ENCODE measurements at places on chromosomes 2 and 18.

DNA sequence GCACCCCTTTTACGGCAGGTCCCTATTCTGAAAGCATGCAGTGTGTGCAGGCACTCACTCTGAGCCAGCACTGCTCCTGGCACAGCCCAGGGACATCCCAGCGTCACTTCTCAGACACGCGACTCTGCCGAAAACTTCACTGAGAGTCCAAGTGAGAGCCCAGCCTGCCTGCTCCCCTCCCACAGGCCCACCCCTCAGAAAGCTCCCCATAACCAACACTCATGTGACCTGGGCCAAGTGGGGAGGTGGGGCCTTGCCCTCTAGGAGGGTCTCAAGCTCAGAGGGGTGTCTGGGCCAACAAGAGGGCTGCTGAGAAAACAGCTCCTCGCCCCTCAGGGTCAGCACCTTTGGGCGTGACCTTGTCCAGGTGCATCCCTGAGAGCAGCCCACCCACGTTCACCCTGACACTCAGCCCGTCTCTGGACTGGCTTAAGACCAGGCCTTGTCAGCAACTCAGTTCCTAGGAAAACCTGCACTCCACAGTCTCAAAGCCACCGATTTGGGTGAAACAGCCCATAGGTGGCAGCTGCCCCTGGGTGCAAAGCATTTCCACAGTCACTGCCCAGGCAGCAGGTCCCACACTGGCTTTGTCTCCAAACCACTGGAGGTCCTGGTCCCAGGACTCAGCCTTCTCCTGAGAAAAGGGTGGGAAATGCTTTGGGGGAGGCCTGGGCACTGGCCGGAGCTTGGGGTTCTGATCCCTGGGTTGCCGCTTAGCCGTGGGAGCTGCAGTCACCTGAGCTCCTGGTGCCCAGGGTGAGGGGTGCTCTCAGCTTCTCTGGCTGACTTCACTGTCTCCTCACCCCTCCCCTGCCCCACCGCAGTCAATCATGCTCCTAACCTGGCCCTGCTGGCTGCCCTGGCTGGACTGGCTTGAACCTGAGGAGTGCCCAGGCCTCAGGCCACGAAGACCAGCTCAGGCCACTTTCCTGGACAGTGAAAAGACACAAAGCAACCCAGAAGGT, 209.6 kb downstream of the HDAC4 start:
- DNase-seq: no peak

DNA sequence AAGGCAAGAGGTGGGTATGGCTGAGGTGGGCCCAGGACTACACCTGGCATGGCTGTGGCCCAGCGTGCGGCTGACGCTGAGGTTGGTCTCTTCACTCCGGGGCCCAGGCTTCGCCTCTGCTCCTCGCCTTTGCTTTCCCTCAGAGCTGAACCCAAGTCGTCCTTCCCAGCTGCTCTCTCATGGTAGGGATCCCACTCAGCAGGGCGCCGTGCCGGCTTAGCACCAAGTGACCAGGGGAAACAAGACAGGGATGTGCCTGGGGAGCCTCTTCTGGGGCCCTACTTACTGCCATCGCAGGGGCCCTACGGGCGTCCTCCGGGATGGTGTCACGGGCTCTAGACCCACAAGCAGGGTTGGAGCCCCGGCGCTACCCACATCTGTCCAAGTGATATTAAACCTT, 138.1 kb upstream of the ALKAL2 start:
- no peak for DNase-seq

- no peak for DNase-seq
These were observed 5.6 kb upstream of the ATOH8 start for GRCh38 chr2:85748039-85748734.

- no peak for DNase-seq
These were observed 3.3 kb upstream of the POU3F3 start for GRCh38 chr2:104850361-104851290.

- DNase-seq: no peak
These were observed 474.2 kb upstream of the LRRTM1 start for GRCh38 chr2:80778704-80779103.

GRCh38 chr2:50026236-50026635, 871.9 kb upstream of the FSHR start:
- DNase-seq: no peak

DNA sequence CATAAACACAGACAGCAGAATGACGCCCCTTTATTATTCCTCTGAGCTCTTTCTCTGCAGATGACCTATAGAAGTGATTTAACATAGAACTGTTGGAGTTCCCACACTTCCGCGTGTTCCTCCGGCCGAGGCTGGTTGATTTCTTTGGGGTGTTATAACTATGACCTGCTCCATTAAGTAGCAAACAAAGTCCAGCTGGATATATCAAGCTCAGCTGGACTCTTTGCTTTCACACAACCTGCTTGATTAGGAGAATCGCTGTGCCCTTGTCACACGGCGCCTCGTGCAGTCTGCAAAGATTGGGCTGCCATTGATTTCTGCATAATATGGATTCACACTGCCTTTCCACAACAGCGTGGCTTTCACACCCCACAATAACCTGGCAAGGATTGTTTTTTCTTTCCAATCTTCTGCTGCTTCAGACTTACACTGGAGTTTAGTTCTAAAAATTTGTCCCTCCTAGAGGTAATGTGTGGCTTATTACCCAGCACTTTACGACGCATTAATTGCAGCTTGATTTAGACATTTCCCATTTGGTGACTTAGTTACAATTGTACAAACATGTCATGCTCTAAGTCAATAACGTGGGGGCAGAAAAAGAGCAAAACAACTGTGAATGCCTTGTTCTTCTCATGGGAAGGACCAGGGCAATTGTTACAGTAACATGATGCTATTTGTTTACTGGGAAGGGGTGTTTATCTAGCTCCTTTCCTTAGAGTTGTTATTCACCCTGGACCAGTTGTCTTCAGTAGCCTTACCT, 485.7 kb downstream of the TXNL1 start:
- DNase-seq: no peak

DNA sequence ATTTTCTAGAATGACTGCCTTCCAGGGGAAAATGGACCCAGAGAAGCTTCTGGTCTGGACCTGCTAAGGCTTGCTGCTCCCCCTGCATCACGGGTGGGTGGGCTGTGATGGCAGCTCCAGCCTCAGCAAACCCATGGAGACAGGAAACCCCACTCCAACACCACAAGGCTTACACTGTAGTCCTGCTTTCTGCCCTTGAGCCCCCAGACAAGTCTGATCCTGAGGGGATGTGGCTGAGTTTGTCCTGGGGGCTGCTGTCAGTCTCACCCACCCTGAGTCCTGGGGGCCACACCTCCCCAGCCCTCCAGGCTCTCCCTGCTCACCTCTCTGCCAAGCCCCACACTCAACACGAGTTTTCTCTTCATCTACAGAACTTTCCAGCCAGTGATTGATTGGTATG, 279.4 kb downstream of the EIPR1 start:
- no peak for DNase-seq

DNA sequence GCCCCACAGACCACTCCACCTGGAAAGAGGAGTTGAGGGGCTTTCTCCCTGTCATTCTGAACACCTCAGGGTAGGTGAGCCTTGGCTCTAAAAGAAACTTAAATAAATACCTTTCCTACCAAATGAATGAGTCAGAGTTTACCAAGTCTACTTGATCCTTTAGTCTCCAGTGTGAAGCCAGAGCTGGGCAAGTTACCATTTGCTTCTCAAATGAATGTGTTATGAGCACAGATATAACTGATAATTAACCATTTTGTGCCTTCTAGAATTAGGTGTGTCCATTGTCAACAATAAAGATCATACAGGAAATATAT, 347.7 kb downstream of the KIAA1328 start:
- DNase-seq: no peak

DNA sequence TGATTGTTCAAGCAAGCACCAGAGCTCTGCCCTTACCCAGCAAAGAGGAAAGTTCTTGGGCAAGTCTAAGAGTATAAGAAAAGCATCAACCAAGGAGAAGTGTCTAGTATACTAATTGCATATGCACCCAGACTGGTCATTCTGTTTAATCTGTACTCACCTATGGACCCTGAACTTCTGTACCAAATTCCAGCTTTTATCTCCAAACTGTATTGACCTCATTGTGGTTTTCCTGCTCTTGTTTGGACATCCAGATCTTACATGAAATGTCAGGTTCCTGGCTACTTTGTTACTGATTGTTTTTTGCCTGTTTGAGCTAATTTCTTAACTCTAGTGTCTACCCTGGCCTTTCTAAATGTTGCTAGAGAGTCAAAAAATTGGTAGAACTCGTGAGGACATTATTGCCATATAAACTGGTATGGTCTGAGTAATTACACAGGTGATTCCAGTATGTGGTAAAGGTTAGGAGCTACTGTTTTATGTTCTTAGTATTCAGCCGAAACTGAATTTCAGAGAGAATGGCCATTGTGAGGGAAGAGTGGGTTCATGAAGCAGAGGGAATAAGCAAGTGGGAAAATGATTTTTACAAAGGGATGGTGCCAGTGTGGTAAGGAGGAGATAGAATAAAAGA, 146.3 kb downstream of the HNMT start:
- DNase-seq: no peak

- DNase-seq: no peak
These were observed 705.4 kb upstream of the RAB6C start for GRCh38 chr2:129274038-129274415.

DNA sequence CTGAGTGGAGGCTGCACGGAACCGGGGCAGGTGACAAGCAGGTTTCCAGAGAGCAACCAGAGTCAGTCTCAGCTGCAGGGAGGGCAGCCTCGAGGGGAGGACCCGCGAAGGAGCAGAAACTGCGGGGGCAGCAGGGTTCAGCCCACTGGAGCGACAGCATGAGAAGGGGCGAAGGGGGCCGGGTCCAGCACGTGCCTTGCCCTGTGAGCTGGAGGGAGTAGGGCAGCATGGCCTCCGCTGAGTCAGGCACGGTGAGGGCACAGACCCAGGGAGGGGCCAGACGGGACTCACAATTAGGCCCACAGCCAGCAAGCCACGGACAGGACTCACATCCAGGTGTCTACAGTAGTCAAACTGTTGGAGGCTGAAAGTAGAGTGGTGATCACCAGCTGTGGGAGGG, 22.7 kb upstream of the ATP9B start:
- no peak for DNase-seq

- no peak for DNase-seq
These were observed 40.4 kb upstream of the FAM124B start for GRCh38 chr2:224442071-224442967.

- no peak for DNase-seq
These were observed 4.3 kb downstream of the KLF7 start for GRCh38 chr2:207161247-207162123.

DNA sequence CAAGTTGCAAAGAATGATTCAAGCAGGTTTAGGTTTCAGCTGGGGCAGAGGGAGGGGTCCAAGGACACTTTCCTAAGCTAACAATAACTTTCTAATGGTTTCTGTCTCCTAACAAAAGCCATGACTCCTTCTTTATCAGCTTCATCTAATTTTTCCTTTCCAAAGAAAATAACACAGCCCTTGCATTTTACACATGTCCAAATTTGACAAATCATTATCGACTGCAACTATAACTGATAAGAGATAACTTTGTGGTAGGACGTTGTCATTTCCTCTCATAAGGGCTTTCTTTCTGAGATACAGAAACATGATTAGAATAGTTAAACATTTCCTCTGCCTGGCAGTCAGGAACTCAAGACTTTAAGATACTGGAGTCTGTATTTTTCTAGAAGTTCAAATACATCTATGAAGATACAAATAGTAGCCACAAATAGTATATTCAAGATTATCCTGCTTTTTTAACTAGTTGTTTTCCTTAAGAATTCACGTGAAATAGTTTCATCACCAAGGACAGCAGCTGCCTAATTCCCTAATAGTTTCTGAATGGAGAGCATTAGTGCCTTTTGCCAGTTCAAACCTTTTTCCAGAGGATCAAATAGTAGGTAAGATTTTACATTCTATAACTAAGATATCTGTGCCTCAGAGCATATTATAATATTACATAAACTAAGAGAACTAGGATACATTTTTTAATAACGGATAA, 263.2 kb downstream of the EXOC6B start:
- no peak for DNase-seq

- no peak for DNase-seq
These were observed 83.3 kb downstream of the SP3 start for GRCh38 chr2:173881886-173882285.

DNA sequence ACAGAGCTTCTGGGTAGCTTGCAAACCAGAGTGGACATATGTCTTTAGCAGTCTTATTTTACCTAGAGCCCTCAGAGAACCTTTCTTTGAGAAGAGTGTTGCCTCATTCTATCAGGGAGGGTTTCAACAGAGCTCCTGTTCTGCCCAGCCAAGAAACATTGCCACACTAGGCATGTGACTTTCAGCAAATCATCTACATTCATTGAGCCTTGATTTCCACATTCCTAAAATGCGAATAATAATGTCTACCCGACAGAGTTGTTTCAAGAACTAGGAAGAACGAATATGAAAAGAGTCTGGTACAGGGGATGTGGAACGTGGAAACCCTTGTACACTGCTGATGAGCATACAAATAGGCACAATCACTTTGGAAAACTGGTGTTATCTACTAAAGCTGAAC, 7.8 kb upstream of the PRKAG3 start:
- no peak for DNase-seq

- DNase-seq: no peak
These were observed 17.7 kb downstream of the INO80C start for GRCh38 chr18:35479911-35480586.

DNA sequence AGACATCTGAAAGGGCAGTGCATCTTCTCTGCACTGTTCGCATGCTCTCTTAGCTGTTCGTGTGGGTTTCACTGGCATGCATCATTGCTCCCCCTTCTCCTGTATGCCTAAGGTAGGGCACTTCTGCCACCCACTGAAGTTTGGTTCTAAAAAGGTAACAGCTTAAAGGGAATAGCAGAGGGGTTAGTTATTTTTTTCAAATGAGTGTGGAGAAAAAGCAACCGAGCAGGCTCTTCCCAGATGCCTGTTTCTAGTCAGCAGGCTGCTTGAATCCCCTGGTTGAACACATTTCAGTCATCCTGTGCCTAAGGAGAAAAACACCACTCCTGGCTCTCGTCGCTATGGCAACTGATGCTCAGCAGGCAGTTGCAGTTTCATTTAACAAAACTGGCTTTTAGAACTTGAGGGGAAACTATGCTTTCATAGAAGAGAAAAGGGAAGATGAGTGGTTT, 69.8 kb upstream of the GALNT3 start:
- DNase-seq: no peak

- no peak for DNase-seq
These were observed 461.1 kb upstream of the UBE2E3 start for GRCh38 chr2:180519276-180519675.

DNA sequence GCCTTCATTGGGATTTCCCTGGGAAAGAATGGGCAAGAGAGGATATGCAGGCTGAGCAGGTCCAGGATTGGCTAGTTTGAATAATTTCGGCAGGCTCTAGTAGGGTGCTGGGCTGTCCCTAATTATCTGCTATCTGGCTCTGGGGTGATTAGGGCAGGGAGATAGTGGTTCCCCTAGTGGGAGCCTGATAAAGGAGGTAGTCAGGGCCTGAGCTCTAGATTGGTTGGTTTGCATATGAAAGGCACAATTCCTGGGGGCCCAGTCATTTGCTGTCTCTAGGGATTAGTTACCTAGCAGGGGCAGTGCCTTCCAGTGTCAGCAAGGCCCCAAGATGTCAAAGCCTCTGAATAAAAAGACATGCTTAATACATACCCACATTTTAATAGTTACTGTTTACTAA, 690.1 kb upstream of the KLHL29 start:
- no peak for DNase-seq

- no peak for DNase-seq
These were observed 88.5 kb upstream of the SH3BP4 start for GRCh38 chr2:234863043-234863934.

Data from activated naive CD4-positive, alpha-beta T cell treated with Interleukin-2 at 50 U/mL for 16 hours (primary cell).